ENCODE measurements at places on chromosomes 1 and 21. TPM values are rescaled to one million over a fixed set of nuclear protein-coding genes. Genes with fewer than 3 reads are reported as not detected.

Gene LPAR3
- total RNA-seq, result 16.2 TPM

DNA sequence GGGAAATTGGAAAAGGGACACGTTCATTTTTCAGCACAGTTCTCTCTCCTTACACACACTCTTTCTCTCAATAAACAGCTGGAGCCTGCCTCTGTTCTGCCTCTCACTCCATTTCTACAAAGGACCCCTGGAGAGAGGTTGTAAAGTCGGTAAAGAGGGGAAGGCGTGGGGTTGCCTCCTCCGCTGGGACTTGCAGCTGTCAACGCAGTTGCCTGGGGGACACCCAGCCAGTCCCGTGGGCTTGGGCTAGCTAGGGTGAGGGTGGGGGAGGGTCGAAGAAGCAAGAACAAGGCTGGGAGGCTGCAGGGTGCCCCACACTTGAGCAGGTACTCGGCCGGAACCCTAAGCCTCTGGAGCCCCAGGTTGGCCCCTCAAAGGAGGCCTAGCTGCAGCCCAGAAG lies 27.6 kb downstream of the C1orf216 start:
- no peak for DNase-seq

- DNase-seq, result no peak
Measured at GRCh38 chr1:205748403-205749233, 1.4 kb downstream of the NUCKS1 start.

DNA sequence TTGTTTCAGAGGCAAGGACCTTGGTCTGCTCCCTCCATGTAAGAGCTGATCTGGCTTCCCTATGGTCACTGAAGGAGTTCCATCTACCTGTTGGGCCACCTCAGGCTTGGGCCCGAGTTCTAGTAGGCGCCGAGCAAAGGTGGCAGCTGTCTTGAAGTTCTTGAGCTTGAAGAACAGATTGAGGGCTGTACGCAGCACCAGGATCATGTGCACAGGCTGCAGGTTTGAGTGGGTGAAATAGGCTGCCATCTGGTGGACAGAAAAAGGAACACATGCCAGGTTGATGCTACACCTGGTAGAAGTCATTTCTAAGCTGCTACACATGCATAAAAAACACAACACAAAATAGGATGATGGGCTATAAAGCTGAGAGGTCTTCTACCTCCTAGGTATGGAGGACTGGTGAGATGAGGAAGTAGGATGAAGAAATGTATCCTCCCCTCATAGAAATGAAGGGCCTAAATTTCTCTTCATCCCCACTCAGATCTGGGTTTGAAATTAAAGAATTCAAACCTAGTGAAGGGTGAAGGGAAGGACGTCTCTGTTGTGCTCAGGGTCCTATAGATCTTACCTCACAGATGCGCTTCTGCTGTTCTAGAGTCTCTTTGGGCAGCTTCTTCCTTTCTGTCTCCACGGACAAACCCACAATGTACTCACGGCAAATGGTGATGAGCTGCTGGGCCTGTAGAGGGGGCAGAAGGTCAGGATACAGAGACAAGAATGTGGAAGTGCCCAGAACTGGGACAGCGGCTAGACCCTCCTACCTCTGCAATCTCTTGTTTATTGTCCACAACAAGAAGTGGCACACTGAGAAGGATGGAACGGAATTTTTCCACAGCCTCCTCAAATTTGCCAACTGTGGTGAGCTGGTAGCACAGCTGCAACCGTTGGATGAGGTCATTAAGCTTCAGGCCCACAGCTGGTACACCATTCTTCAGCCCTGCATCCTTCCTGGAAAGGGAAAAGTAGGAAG lies 6.6 kb upstream of the PEX19 start:
- DNase-seq, result peak; percentile 35

GRCh38 chr1:47323599-47324031 lies 9.7 kb upstream of the STIL start:
- no peak for DNase-seq

DNA sequence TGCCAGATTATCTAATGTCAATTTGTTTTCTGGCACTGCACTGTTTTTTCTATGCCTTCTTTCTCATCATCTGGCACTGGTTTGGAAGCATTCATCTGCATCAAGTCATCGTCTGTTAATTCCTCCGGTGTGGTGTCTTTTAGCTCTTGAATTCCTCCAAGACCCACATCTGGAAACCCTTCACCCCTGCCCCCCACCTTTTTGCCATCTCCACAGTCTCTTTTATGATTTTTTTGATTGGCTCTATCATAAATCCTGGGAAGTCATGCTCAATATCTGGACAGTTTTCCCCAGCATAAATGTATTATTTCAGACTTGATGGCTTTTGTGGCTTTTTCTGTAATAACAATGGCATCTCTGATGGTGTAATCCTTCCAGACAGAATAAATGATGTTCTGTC lies 10.4 kb upstream of the KCNK1 start:
- DNase-seq, result no peak

- DNase-seq, result no peak
Measured at GRCh38 chr1:110595353-110595710, 10.8 kb downstream of the KCNA2 start.

All from left ventricle myocardium inferior (tissue), 1 donor.